ENCODE measurements at places on chromosomes 5 and 9.

DNA sequence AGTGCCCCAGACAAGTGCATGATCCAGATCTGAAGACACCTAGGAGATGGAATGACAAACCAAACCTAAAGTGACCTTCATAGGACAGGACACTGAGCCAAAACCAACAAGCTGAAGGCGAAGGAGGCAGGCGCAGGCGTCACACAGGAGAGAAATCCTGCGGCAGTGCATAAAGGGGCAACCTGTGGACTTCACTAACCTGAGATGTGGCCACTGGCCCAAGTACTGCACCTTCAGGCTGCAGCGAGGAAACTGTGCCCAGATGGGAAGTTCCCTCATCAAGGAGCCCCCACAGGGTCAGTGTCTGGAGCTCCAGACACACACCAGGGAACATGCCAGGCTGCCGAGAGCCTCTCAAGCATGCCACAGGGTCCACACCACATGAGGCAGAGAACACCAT is 3.7 kb downstream of the IPPK start:
- no peak for DNase-seq

- DNase-seq, result no peak
These were observed 94.9 kb downstream of the DENND1A start for GRCh38 chr9:123834889-123835562.

DNA sequence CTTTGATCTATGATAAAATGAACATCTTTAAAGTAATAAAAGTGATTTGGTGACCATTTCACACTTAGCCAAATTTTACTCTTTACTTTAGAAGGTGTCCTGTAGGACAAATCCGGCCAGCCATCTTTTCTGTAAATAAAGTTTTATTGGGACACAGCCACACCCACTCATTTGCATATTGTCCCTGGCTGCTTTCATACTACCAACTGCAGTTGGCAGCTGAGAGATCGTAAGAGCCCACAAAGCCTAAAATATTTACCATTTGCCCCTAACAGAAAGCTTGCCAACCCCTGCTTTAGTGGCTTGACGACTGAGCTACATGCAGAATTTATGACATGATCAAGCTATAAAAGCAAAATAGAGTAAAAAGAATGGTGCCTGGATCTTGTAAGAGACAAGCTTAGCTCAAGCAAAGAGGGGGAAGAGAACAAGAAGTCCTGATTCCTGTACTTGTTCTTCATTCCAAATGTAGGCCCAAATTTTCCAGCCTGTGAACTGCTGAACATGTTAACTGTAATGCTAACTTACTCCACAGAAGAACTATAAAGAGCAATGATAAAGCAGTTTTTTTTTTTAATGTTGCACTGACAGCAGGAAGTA is 7.4 kb upstream of the FBXO10 start:
- DNase-seq, result no peak

GRCh38 chr5:161966564-161966963 is 101.0 kb upstream of the GABRG2 start:
- peak; percentile 3 for DNase-seq

DNA sequence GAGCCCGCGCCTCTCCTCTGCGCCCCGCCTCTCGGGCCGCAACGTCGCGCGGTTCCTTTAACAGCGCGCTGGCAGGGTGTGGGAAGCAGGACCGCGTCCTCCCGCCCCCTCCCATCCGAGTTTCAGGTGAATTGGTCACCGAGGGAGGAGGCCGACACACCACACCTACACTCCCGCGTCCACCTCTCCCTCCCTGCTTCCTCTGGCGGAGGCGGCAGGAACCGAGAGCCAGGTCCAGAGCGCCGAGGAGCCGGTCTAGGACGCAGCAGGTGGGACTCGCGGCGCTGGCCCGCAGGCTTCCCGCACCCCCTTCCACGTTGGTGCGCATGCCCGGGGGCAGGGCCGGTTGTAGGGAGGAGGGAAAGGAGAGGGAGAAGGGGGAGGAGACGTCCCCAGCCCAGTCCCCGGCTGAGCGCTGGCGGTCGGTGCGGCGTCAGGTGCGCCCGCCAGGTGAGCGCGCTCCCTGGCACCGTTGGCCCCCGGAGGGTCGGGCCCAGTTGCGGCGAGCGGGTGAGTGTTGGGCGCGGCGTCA is at the start of gene OCLN:
Gene OCLN, plus strand, starts transcription at position 400 of the 532 bp plus-strand sequence. CDS start 11,455 bp downstream, outside the sequence.
- peak; percentile 76 for DNase-seq

- DNase-seq, result no peak
These were observed 348.3 kb downstream of the ICE1 start for GRCh38 chr5:5770825-5771224.

GRCh38 chr9:21890696-21891095 is 88.3 kb downstream of the MTAP start:
- no peak for DNase-seq

Measured in SHP77 (cell line).